Body of pancreas (tissue), 4 donors: ENCODE measurements at places on chromosomes 5 and 9. TPM values are rescaled to one million over a fixed set of nuclear protein-coding genes. Genes with fewer than 3 reads are reported as not detected.
A peak's percentile ranks its signal among the peaks of the same experiment; 100 is the strongest.

DNA sequence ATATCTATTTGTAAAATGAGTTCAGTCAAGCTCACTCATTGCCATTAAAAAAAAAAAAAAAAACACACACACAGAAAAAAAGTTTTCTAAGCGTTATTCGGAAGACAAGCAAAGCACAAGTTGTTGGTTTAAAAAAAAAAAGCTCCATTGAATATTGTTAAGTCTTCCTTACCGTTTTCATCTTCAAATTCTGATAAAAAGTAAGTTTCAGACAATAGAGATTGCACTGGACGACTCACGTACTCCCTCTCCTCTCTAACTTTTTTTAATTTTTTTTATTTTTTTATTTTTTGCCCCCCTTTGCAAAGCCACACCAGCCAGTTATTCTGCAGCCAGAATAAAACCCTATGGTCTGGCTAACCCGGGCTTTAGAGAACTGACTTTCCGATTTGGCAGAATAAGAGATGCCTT, 544 bp downstream of the ADAMTS6 start:
- peak overlapping the region; percentile 71 for H3K27ac ChIP-seq
- H3K4me3 ChIP-seq = no peak overlapping the region
- no peaks in the 10 kb centered on the region for H3K27me3 ChIP-seq
- DNase-seq = no peak

FGF18 gene
- total RNA-seq = not detected

DNA sequence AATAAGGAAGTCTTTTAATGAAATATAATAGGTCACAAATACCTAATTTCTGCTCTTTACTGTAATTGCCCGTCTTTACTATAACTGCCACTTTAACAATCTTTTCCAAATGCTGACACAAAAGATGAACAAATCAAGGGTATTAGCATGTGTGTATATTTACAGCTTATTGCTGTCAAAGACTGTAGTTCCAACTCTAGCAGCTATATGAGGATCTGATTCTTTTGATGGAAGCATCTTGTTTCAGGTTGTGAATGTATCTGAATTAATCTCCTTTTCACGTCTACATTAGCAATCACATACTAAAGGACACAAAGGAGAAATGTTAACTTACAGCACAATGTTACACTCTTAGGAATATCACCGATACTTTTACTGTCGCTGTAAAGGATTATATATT, 27.9 kb downstream of the RFX3 start:
- no peak overlapping the region for H3K27ac ChIP-seq
- no peaks in the 10 kb centered on the region for H3K4me1 ChIP-seq
- no peak for DNase-seq
- no peak overlapping the region for H3K4me3 ChIP-seq
- H3K27me3 ChIP-seq = no peaks in the 10 kb centered on the region
- no peaks in the 10 kb centered on the region for H3K36me3 ChIP-seq

NIM1K gene
- total RNA-seq = not detected

PCDHB5 gene
- 4.3 TPM for total RNA-seq

DNA sequence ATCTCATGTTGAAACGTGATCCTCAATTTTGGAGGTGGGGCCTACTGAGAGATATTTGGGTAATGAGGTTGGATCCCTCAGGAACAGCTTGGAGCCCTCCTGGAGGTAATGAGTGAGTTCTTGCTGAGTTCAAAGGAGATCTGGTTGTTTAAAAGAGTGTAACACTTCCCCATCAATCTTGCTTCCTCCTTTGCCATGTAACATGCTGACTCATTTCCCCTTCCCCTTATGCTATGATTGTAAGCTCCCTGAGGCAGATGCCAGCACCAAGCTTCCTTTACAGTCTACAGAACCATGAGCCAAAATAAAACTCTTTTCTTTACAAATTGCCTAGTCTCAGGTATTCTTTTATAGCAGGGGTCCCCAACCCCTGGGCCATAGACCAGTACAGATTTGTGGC, 352.3 kb downstream of the SLCO4C1 start:
- DNase-seq = no peak
- H3K4me1 ChIP-seq = no peaks in the 10 kb centered on the region
- H3K36me3 ChIP-seq = no peaks in the 10 kb centered on the region
- no peaks in the 10 kb centered on the region for H3K27me3 ChIP-seq
- H3K27ac ChIP-seq = no peak overlapping the region

MRPL50 gene
- total RNA-seq = 3.6 TPM

SH3GL2 gene
- 0.78 TPM for total RNA-seq

GRCh38 chr9:23603311-23603710, 222.7 kb downstream of the ELAVL2 start:
- peaks cover 10% of the 10 kb centered on the region for H3K4me1 ChIP-seq
- H3K36me3 ChIP-seq = no peaks in the 10 kb centered on the region
- no peaks in the 10 kb centered on the region for H3K27me3 ChIP-seq
- no peak overlapping the region for H3K27ac ChIP-seq
- H3K4me3 ChIP-seq = no peak overlapping the region

DNA sequence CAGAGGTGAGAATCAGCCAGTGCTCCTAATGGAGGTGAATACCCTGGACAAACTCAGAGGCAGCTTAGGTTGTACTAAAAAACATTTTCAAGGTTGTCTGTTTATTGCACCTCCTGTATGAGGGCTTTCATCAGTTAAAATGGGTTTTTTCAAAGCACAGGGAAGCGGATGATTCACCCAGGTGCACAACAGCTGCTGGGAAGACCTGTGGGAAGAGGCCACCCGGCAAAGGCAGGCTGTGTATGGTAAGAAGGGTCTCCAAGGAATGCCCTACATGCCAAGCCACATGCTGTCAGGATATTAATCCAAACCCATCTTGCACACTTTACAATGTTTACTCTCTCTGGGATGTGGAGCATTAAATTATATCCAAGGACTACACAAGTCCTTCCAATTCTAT, 14.7 kb downstream of the SIL1 start:
- H3K4me1 ChIP-seq = peaks cover 80% of the 10 kb centered on the region
- H3K36me3 ChIP-seq = no peaks in the 10 kb centered on the region
- no peaks in the 10 kb centered on the region for H3K27me3 ChIP-seq
- peak overlapping the region; percentile 54 for H3K27ac ChIP-seq

- H3K27me3 ChIP-seq = no peaks in the 10 kb centered on the region
- no peak overlapping the region for H3K4me3 ChIP-seq
- no peaks in the 10 kb centered on the region for H3K4me1 ChIP-seq
- DNase-seq = no peak
These were observed 804.8 kb upstream of the ZNF608 start for GRCh38 chr5:125551246-125551645.

PCDHB13 gene
- 7.6 TPM for total RNA-seq

TESK1 gene
- 20.1 TPM for total RNA-seq

DNA sequence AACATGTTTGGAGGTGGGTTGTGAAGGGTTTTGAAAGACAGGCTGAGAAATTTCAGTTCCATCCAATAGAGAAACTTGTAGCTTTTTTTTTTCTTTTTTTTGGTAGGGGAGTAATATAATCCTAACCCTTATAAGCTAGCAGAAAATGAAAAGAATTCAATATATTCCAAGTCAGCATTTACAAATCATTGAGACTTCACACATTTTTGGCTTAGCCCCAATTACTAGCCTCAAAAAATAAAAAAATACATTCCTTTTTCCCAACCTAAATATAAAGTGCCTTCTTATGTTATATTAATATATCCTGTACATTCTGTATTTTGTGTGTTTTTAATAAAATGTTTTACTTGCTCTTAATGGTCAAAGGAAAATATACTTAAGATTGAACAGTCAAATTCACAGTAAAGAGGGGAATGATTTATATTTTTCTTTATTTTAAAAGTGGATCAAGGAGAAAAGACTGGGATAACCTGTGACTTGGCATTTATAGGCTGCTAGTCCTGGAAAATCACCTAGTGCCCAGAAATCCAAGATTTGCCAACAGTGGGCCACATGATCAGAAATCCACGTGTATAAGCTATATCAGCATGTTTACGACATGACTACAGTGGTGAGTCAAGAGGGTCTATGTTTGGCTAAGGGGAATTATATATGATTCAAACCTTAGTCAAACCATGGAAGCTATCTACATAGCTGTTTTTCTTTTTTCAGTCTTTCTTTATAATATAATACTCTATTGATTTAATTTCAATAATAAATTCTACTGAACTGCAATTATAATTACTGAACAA, 14.5 kb downstream of the HACD4 start:
- no peak overlapping the region for H3K4me3 ChIP-seq
- DNase-seq = no peak
- H3K27ac ChIP-seq = no peak overlapping the region
- no peaks in the 10 kb centered on the region for H3K27me3 ChIP-seq

PCDHA4 gene
- total RNA-seq = 3.1 TPM

CDH12 gene
- total RNA-seq = not detected

CFAP77 gene
- total RNA-seq = not detected

GRCh38 chr5:67935908-67936566, 279.5 kb upstream of the PIK3R1 start:
- no peaks in the 10 kb centered on the region for H3K36me3 ChIP-seq
- H3K4me1 ChIP-seq = no peaks in the 10 kb centered on the region
- H3K4me3 ChIP-seq = no peak overlapping the region
- DNase-seq = no peak

- DNase-seq = no peak
- no peak overlapping the region for H3K4me3 ChIP-seq
- peaks cover 8% of the 10 kb centered on the region for H3K4me1 ChIP-seq
- H3K27ac ChIP-seq = no peak overlapping the region
These were observed 103.5 kb downstream of the SPRY4 start for GRCh38 chr5:142221091-142221860.

FXN gene
- 6.9 TPM for total RNA-seq

DNA sequence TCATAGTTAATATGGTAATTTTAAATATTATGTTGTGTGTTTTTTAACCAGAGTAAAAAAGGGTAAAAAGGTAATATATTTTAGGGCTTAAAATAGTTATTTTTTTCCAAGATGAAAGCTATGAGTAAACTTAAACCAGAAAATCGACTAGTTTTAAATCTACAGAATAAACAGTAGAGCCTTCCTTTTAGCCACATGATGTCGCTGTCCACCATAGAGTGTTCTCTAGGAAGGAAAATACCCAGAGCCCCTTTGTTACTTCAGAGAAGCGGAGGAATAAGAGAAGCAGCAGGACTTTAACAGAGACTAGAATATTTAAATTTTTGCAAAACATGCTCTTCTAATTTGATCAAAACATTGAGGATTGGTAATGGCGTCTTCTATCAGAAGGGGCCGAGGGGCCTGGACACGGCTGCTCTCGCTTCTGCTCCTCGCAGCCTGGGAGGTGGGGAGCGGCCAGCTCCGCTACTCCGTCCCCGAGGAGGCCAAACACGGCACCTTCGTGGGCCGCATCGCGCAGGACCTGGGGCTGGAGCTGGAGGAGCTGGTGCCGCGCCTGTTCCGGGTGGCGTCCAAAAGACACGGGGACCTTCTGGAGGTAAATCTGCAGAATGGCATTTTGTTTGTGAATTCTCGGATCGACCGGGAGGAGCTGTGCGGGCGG, at the start of gene PCDHA2:
TSS of gene PCDHA2 (plus strand) at position 258 of the 664 bp plus-strand sequence.
- DNase-seq = no peak
- no peaks in the 10 kb centered on the region for H3K36me3 ChIP-seq
- H3K27me3 ChIP-seq = no peaks in the 10 kb centered on the region
- no peak within 1 kb of the TSS for H3K4me3 ChIP-seq

DNA sequence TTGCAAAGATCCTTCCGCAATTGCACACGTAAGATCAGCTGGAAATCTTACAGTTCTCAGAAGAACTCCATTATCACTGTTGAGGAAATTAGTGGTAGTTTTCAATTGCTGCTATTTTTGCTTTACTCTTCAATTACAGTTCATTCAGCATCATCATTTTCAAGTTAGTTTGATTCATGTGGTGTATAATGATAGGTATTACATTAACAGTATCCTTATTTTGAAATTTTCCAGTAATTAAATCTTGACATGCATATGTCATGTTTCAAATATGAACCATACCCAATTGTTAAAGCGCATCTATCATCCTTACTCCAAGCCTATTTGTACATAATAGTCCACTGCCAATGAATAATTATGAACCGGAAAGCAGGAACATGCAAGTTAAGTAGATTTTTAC, 60.3 kb downstream of the NR6A1 start:
- H3K27me3 ChIP-seq = no peaks in the 10 kb centered on the region
- peaks cover 15% of the 10 kb centered on the region for H3K4me1 ChIP-seq
- H3K27ac ChIP-seq = no peak overlapping the region

- no peak overlapping the region for H3K4me3 ChIP-seq
- H3K27me3 ChIP-seq = no peaks in the 10 kb centered on the region
- no peak overlapping the region for H3K27ac ChIP-seq
- no peak for DNase-seq
These were observed 41.1 kb downstream of the CSNK1A1 start for GRCh38 chr5:149510136-149510535.

DNA sequence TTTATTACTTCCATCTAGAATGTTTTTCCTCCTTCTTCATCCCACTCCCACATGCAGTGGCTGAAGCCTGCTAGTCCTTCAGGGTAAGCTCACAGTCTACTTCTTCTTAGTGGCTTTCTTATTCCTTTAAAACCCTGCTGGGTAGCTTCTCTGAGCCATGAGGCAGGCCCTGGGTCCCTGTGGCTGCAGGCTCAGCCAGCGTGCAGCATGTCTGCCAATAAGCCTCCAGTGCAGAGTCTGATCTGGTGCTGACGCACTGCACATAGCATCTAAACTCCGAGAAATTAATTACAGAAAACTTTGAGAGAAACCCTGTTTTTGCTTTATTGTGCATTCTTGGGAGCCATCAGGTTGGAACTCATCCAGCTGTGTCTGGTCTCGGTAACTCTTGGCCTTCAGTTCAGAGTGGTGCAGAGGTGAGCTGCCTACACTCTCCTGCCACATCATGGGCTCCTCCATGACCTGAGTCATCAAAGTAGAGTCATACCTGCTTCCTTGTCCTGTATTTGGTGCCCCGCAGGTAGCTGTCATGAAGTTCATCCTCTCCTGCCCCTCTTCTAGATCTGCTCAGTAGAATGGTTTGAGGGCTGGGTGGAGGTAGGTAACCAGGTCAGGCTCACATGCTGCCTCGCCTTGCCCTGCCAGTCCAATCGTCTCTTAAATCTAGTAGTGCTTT, 339.4 kb downstream of the KDM4C start:
- no peak overlapping the region for H3K27ac ChIP-seq
- H3K4me1 ChIP-seq = no peaks in the 10 kb centered on the region
- no peak overlapping the region for H3K4me3 ChIP-seq
- no peak for DNase-seq

DNA sequence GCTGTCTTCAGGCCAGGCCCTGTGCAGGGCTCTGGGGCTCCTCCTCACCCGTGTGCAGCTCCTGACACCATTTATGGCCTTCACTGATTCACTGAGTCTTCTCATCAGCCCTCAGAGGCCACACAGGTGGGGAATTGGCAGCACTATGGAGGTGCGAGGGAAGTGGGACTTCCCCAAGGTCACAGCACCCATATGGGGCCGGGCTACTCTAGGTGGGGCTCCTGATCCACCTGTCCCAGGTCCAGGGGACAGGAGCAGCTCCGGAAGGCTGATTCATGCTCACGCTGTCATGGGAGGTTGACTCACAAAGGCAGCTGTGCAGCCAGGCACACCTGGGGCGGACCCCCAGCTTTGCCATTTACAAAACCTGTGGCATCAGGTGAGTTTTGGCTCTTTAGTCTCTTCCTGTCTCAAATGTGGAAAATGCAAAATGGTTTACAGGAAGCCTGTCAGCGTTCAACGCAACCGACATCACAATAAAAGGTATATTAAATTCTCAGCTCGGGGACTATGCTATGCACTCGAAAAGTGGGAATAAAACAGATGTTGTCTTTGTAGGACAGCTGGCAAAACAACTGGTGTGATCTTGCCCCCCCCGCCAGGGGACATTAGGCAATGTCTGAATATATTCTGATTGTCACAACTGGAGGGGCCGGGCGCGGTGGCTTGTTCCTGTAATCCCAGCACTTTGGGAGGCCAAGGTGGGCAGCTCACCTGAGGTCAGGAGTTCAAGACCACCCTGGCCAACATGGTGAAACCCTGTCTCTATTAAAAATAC, 15.0 kb downstream of the NAIF1 start:
- H3K4me3 ChIP-seq = no peak overlapping the region
- no peaks in the 10 kb centered on the region for H3K27me3 ChIP-seq
- peak; percentile 96 for DNase-seq

ADAMTS12 gene
- 2.3 TPM for total RNA-seq
